ENCODE measurements at places on chromosomes 4 and X.

DNA sequence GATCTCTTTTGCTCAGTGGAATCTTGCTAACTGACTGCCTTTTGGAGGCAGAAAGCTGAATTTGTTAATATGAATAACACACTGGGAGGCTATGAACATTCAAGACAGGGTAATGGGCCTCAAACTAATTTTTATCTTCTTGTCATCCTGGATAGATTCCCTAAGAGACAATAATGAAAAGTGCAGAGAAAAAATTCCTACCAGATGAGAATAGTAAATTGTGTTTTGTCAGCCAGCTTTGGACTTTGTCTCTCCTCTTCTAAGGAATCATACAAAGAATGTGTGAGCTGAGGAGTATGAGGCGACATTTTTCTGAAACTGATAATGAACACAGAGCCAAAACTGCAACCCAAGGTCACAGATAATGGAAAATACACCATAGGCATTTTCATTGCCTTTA, 649.3 kb downstream of the IQCM start:
- H3K27ac ChIP-seq: no peak overlapping the region
- no peak overlapping the region for H3K4me3 ChIP-seq
- no peaks in the 10 kb centered on the region for H3K4me1 ChIP-seq
- no peak for DNase-seq
- no peaks in the 10 kb centered on the region for H3K36me3 ChIP-seq

- H3K4me1 ChIP-seq: no peaks in the 10 kb centered on the region
- DNase-seq: no peak
- peaks cover 7% of the 10 kb centered on the region for H3K27me3 ChIP-seq
- H3K36me3 ChIP-seq: no peaks in the 10 kb centered on the region
- H3K27ac ChIP-seq: no peak overlapping the region
Observed at GRCh38 chrX:21747558-21747957, 10.4 kb downstream of the SMPX start.

DNA sequence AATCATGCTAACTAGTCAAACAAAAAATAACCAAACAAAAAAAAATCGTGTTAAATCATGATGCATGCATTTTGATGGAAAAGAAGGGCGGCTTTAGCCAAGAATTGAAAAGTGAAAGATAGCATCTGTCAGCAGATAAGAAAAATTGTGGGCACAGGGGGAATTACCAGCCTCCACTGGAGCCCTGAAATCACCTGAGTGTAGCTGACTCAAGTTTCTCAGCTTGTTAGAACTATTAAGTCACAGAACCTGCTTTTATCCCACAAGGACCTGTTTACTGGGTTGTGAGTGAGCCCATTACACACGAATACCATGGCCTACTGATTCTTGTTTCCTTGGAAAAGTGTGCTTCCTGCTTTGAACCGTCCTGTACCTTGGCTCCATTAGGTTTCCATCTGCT, 85.2 kb downstream of the COX18 start:
- no peaks in the 10 kb centered on the region for H3K4me1 ChIP-seq
- DNase-seq: no peak
- no peaks in the 10 kb centered on the region for H3K36me3 ChIP-seq

DNA sequence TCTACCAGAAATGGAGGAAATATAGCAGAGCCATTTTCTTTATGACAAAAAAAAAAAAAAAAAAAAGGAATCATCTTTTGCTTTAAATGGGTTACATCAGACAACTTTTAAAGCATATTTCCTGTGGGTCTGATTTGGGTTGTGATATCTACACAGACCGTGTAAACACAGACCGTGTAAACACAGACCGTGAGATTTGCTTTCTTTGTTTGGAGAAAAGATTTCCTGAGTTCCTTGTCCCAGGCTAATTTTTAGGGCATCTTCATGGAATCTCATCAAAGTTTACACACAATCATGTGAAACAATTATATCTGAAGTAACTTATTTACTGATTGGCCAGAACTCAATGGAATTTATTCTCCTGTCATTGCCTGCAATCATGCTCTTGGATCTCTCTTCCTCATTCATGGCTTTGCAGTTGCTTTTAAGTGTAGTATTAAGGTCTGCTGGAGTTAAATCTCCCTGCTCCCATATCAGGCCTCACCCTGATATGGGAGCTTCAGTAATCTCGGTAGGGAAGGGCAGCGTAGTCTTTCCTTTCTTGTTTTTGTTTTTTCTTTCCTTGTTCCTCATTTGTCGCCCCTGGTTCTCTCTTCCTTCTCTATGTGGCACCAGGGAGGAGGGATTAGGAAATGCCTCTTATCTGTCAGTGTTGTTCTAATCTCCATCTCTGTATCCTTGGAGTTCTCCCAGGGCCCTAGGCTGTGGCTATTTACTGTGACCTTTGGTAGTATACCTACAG, 248.6 kb upstream of the JADE1 start:
- no peak overlapping the region for H3K4me3 ChIP-seq
- no peak overlapping the region for H3K27ac ChIP-seq
- peaks cover 23% of the 10 kb centered on the region for H3K27me3 ChIP-seq
- peaks cover 4% of the 10 kb centered on the region for H3K4me1 ChIP-seq

- H3K4me1 ChIP-seq: no peaks in the 10 kb centered on the region
- no peak overlapping the region for H3K4me3 ChIP-seq
- DNase-seq: no peak
Observed at GRCh38 chrX:137896123-137896522, 330.2 kb downstream of the ZIC3 start.

DNA sequence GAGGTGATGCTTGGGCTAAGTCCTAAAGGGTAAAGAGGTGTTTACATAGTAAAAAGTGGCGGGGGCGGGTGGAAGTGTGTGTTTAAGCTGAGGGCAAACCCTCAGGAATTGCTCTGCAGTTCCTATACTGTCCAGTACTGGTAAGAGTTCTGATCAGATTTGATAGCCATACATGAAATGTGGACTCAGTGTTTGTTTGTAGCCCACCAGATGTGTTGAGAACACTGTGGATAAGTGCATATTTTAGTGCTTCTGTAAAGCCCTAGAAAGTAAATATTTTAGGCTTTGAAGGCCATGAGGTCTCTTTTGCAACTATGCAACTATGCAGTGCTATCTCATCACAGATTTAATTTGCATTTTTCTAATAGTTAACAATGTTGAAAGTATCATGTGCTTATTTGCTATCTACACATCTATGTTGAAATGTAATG, 80.7 kb upstream of the EOLA2 start:
- no peak for DNase-seq
- H3K27me3 ChIP-seq: no peaks in the 10 kb centered on the region
- H3K27ac ChIP-seq: no peak overlapping the region
- no peaks in the 10 kb centered on the region for H3K4me1 ChIP-seq
- no peaks in the 10 kb centered on the region for H3K36me3 ChIP-seq
- no peak overlapping the region for H3K4me3 ChIP-seq
